ENCODE measurements at places on chromosomes 4 and X.

- DNase-seq: no peak
Measured at GRCh38 chrX:18895189-18895951, 88.5 kb downstream of the PHKA2 start.

GRCh38 chrX:90026730-90027129, 105.0 kb downstream of the TGIF2LX start:
- no peak for DNase-seq

GRCh38 chr4:79442422-79442821, 34.4 kb upstream of the GK2 start:
- no peak for DNase-seq

GRCh38 chrX:15890463-15890862, 35.9 kb upstream of the AP1S2 start:
- DNase-seq: no peak

- DNase-seq: no peak
Measured at GRCh38 chrX:129743821-129744220, 5.0 kb downstream of the XPNPEP2 start.

DNA sequence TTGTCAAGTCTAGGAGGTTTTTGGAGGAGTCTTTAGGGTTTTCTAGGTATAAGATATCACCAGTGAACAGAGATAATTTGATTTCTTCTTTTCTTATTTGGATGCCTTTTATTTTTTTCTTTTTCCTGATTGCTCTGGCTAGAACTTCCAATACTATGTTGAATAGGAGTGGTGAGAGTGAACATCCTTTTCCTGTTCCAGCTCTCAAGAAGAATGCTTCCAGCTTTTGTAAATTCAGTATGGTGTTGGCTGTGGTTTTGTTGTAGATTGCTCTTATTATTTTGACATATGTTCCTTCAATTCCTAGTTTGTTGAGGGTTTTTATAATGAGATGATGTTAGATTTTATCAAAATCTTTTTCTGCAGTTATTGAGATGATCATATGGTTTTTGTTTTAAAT, 165.6 kb upstream of the WDFY3 start:
- no peak for DNase-seq

- DNase-seq: no peak
Measured at GRCh38 chr4:70062000-70062399, 11.8 kb downstream of the HTN1 start.

- no peak for DNase-seq
Measured at GRCh38 chrX:47515941-47516665, 33.1 kb upstream of the ZNF41 start.

- no peak for DNase-seq
Measured at GRCh38 chr4:78781924-78782323, 5.8 kb downstream of the BMP2K start.

DNA sequence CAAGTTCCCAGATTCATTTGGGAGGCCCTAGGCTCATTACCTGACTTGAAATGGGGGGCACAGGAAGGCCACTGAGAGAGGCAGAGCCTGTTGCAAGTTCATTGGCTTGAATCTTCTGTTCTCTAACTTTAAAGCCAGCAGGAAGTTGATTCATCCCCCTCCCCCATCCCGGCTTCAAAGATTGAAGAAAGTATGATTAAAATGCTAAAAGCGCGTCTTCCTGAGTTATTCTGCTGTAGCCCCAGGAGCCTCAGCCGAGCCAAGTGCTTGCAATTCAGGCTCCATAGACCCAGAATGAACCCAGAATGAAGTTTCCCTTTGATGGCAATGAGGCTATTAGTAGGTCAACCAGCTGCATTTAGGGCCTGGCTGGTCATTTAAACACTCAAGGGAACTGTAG, 14.7 kb downstream of the CHST7 start:
- DNase-seq: no peak

GRCh38 chr4:121411151-121411744, 30.4 kb upstream of the QRFPR start:
- DNase-seq: no peak

DNA sequence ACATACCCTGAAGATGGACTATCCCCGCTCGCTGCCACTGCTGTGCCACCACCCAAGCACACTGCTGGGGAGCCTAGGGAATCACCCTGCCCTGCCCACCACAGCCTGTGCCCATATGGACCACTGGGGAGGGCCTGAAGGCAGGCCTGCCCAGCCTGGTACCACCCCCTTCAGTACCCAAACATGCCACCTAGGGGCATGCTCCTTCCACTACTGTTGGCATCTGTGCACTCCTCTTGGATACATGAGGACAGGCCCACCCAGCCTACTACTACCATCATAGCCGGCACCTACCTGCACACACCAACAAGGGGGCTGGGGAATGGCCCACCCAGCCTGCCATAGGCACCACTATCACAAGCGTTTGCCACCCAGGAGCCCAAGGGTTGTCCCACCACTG, 30.1 kb upstream of the PRDX4 start:
- no peak for DNase-seq

Measured in NCI-H1436 (cell line).